Right ventricle myocardium inferior (tissue), 1 donor: ENCODE measurements at places on chromosomes 2 and 18.

DNA sequence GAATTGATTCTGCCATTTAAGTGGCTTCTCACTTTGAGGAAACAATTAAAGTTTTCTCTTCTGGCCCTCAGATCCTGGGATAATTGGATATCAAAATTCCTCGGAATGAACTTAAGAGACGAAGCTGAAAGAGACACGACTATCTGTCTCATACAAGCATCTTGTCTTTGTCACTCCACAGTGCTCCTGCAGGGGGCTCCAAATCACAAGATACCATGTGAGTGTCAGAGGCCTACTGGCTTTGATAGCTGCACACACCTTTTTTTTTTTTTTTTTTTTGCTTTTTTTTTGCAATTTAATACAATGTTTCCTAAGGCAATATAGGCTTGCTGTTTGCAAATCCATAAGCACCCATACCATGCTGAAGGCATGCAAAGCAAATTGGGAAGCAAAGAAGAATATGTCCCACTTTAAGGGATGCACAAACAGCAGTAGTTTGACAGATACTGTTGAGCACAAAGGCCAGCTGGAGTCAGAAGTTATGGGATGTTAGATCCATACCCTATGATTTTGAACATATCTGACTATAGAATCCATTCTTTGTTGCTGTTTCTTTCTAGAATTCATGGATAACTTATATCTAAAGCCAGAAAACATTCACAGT is 109.0 kb upstream of the CBLN2 start:
- no peak for DNase-seq

DNA sequence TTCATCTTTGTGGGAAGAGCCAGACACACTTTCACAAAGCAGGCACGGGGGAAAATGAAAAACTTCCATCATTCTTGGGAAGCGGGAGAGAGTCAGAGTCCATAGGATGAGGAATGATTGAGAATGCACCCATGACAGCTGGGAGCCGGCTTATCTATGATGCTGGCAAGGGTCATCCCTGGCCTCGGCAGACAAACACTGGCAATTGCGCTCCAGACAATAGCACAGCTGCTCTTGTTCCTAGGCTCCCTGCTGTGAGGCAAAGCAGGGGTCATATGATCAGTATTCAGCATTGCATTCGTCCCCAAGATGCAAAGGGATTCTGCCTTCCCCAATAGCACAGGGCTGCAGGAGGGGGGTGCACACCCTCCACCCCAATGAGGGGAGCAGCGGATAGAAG is 33.0 kb downstream of the CYRIA start:
- DNase-seq: no peak

- no peak for DNase-seq
Observed at GRCh38 chr2:460861-461260, 173.0 kb upstream of the ALKAL2 start.

DNA sequence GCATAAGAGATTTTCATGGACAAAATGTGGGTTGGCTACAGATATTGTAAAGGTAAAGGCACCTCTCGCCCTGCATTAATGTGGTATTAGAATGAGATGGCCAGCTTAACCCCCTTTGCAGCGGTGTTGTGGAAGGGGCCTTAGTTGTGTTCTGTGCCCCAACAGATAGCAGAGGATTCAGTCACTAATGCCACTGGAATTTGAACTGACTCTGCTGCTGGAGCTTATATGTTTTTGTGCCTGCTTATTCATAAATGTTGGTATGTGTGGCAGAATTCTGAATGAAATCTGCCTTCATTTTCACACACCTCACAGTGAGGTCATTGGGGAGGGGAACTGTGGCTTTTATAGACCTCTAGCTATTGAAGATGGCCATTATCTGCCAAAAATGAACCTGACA is 90.7 kb upstream of the ITGA6 start:
- no peak for DNase-seq

GRCh38 chr18:68478246-68478645 is 236.7 kb downstream of the TMX3 start:
- no peak for DNase-seq

- DNase-seq: no peak
Observed at GRCh38 chr18:52431683-52432082, 91.7 kb downstream of the DCC start.

GRCh38 chr2:22497064-22497463 is 887.9 kb upstream of the KLHL29 start:
- DNase-seq: no peak

DNA sequence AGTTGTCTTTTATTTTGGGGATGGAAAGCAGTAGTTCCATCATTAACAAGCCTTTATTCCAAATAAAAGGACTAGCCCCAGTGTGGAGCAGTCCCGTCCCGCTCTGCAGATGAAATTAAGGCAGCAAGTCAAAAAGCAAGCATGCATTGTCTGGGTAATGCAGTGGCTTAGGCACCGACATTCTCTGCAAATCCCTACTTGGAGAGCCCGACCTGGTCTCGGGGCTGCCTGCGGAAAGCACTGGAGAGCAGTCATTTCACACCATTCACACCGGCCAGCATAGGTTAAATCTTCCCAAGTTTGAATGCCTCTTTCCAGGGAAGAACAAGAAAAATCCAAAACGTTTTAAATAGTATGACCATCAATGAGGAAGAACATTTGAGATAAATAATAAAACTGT is 24.4 kb upstream of the RAB12 start:
- no peak for DNase-seq
